ENCODE measurements at places on chromosomes 2 and 18.

DNA sequence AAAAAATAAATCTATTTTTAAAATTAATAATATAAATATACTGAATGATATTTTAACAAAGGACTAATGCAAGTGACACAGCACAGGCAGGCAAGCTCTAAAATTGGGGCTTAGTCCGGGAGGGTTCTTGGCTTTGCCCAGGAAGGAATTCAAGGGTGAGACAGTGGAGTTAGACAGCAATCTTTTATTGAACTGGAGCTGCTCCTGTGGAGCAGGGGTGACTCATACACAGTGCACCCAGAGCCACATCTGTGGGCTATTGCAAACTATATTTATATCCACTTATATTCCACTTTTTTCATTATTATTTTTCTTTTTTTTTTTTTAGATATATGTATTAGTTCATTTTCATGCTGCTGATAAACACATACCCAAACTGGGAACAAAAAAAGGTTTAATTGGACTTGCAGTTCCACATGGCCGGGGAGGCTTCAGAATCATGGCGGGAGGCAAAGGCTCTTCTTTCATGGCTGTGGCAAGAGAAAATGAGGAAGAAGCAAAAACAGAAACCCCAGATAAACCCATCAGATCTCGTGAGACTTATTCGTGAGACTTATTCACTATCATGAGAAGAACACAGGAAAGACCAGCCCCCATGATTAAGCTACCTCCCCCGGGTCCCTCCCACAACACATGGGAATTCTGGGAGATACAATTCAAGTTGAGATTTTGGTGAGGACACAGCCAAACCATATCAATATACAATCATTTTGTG is 437.1 kb downstream of the BCL11A start:
- DNase-seq: no peak

DNA sequence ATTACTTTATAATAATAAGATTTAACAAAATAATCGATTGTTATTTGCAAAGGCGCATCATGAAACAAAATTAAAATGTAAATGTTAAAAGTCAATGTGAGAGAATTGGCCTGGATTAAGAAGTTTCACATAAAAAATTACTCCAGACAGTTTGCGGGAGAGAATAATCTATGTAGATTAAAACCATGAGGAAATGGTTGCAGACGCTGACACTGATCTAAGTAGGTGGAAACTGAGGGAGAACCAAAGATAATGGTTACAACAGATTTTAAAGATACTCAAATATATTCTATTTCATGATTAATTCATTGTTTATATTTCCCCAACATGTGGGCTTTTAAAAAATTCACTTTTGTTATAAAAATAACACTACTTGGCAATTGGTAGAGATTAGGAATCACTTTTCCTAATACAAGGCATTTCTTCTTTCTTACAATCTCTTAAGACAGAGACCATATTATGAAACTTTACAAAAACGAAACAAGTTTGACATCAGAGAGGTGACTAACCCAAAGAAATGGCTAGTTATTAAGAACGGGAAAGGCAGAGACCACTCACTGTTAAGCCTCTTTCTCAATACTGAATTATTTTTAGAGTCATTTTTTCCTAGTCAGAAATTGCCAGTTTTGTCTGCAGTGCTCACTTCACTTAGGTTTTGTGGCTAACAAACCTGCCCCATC is 1.6 kb downstream of the KANSL1L start:
- DNase-seq: peak; percentile 94

DNA sequence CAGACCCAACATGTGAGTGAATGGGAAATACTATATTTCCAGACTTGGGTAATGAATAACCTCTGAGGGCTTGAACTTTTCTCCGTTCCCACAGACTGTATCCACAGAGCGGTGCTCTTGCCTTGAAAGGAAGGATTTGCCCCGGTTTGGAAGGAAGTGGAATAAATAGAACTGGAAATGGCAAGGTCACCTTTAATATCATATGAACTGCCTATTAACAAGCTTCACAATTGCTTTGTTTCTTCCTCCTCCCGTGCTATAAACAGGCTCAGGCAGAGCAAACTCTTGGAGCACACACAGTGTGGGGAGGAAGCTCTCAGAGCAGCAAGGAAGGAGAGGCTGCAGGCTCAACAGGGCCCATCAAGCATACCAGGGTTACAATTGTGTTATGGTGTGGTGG is 28.5 kb upstream of the DARS1 start:
- DNase-seq: no peak

- no peak for DNase-seq
These were observed 255.6 kb downstream of the PTPRM start for GRCh38 chr18:7822435-7823331.

- peak; percentile 72 for DNase-seq
These were observed 33.2 kb upstream of the SP3 start for GRCh38 chr2:173998386-173998785.

DNA sequence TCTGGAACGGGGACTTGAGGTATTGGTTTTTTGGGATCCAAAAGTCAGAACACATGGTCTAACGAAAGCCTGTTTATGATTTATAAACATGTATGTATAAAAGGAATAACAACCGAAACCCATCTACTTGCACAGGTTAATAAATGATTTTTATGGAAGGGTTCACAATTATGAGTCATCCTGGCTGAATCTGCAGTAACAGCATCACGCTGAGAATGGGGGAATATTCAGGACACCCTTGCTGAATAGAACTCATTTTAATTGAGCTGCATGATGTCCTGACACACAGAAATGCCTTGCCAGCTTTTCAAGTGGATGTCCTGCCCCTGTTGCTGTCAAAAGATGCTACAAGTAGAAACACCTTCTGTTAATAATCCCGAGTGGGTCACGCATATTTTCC is 54.7 kb upstream of the TGFA start:
- DNase-seq: no peak

DNA sequence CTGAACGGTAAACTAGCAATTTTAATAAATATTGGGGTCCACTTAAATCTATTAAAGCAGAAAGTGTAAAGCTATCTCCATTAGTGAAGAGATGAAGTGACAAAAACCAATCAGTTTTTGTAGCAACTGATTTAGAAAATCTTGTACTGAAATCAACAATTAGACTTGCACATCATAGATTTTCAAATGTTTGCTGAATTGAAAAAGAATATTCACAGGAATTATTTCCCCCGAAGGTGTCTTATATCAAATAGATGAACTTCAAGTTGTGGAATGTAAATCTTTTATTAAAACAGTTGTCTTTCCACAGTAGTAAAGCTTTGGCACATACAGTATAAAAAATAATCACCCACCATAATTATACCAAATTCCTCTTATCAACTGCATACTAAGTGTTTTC is 48.7 kb downstream of the ATIC start:
- no peak for DNase-seq

- DNase-seq: no peak
These were observed 62.8 kb upstream of the OTOS start for GRCh38 chr2:240203031-240203787.

- DNase-seq: no peak
These were observed 73.2 kb downstream of the BOLA3 start for GRCh38 chr2:74074487-74074886.

GRCh38 chr2:28486526-28486925 is 9.3 kb upstream of the PLB1 start:
- no peak for DNase-seq

DNA sequence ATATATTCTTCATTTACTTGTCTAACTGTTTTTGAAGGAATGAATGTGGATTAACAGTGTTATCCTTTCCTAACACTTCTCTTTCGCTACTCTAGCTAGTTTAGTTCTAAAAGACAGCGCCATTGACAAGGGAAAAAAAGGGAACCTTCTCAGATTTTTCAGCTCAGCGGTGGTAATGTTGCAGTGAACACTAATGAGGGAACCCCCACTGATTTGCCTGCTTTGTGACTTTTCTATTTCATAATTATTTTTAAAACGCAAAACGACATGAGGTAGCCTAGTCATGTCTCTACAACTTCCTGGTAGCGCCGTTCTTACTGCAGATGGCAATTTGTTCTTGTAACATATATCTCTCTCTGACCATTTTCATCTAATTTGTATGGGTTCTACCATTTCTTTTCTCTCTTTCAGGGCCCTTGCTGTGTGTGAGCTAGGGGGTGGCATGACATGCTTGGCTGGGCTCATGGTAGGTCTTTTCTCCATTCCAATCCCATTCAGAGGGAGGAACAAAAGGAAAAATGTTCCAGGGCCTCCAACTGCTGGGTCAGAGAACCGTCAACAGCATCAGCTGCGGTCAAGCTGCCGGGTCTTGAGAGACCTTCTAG is 235.5 kb upstream of the SIX3 start:
- DNase-seq: no peak

GRCh38 chr18:55811925-55812324 is 223.9 kb upstream of the TCF4 start:
- DNase-seq: no peak

DNA sequence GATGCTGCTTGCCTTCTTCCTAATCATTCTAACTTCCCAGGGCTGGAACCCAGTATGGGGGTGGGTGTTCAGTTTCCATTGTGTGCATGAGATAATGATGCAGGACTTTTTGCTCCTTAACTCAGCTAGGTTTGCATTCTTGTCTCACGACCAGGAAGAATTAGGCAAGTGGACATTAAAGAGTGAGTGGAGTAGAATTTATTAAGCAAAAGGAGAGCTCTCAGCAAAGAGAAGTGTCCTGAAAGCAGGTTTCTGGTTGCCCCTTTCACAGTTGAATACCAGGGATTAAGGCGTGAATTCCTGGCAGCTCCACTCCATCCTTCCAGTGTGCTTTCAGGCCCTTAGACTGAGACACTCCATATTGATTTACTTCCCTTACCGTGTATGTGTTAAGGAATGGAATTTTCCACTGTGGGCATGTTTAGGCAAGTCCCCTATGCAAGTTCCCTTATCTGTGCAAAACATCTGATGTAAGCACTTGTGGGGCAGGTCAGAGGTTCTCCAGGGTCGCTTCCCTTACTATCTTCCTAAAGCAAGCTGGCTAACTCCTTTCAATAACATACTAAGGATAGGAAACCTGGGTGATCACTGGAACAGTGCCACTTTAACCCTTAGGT is 126.5 kb downstream of the GPR39 start:
- DNase-seq: no peak

DNA sequence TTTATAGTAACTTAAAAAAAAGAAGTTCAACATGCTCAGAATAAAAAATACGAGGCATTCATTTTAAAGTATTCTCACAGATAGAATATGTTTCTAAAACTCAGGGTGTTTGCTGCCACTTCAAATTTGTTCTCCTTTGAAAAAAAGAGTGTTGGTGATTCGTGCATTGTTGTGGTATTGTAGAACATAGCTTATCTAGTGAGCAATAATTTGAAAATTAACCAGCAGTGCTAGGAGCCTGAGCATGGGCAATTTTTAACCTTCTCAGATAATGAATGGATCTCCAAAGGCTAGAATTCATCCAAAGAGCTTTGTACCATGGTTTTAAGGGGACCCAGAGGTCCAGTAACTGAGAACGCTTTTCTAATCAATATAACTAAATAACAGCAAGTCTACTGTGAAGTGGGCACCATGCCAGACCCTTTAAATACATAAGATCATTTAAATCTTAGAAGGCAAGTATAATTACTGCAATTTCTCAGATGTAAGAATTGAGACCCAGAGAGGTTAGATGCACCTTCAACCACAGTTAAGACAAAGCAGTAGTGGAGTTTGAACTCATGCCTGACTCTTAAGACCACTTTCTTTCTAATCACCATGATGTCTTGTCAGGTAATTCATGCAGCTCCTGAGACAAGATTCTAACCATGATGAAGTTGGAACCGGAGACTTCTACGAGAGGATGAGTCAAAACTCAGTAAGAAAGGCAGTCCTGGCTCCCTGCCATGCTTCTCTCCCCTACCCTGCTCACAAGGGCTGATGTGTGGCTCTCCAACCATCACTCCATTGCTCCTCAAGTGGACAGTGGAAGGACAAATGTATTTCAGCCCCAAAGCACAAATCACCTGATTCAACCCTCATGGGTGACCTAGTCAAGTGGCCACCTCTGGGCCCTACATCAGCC is 3.4 kb downstream of the CYRIA start:
- DNase-seq: no peak

- DNase-seq: no peak
These were observed 44.7 kb downstream of the MGAT4A start for GRCh38 chr2:98685930-98686887.

- no peak for DNase-seq
These were observed 54.2 kb upstream of the ZSWIM2 start for GRCh38 chr2:186903216-186903615.

GRCh38 chr2:160205505-160205904 is 5.4 kb upstream of the ITGB6 start:
- no peak for DNase-seq

- no peak for DNase-seq
These were observed 80.7 kb downstream of the PTPN2 start for GRCh38 chr18:12803069-12803936.

DNA sequence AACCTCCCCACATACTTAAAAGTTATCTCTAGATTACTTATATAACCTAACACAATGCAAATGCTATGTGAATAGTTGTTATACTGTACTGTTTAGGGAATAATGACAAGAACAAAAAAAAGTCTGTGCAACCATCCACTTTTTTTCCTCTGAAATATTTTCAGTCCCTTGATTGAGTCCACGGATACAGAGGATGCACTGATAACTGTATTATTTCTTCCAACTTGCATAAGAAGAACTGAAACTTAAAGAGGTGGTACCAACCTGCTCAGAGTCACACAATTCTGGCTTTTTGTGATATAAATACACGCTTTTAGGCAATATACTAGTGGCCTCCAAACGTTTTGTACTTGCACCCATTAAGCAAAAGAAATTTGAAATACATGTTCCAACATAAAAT is 1.4 kb downstream of the SMC6 start:
- DNase-seq: no peak

GRCh38 chr2:36701391-36701795 is 4.9 kb downstream of the VIT start:
- no peak for DNase-seq

DNA sequence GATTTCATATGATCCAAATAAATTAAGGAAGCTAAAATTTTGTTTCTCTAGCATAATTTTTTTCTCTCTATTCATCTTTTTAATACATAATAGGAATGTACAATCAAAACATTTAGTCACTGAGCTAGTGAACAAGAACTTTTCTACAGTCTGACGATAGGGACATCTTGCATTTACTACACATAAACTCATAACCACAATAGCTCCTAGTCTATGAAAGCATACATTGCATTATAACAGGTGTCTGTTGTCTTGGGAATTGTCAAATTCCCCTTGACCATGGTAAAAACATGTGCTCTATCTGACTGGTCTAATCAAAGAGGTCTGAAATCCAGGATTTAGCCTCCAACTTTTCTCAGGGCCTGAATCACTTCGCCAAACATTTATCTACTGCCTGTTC is 144.8 kb downstream of the FAM124B start:
- no peak for DNase-seq
